ENCODE measurements at places on chromosomes 6 and 20.

- no peak for DNase-seq
Measured at GRCh38 chr6:120935908-120936307, 398.4 kb downstream of the TBC1D32 start.

GRCh38 chr6:40584741-40585140 lies 2.4 kb downstream of the LRFN2 start:
- DNase-seq = no peak

- DNase-seq = no peak
Measured at GRCh38 chr6:31877651-31878161, 1.1 kb downstream of the SLC44A4 start.

DNA sequence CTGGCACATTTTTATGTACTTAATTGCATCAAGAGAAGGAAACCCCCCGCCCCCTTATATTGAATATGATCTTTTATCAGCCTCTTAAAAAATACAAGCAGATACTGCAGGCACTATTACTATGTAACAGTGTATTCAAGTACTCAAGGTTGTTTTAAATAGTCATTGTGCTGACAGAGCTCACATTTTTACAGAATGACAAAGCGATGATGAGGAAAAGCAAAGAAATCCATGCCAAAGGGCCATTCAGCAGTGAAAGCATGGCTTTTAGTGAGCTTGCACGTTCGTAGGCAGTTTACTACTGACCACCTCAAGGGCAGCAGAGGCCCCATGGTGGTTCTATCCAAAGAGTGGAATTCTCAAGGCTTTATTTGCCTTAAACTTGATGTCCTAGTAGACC lies 146.8 kb downstream of the RPS12 start:
- no peak for DNase-seq

DNA sequence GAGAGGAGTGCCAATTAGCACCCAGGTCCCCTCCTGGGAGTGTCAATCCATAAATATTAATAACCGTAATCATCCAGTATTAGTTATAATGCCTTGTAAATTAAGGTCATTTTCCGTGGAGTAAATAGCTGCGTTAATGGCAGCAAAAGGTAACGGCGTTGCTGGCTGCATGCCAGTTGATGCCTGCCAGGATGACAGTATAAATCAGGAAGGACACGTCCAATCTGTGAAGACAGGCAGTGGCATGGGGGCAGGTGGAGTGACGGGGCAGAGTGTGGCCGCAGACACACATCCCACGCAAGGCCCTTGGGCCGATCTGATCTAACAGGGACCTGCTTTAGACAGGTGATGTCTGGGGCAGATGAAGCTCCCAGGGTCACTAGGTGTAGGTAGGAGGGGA lies 49.1 kb downstream of the KCNB1 start:
- no peak for DNase-seq

DNA sequence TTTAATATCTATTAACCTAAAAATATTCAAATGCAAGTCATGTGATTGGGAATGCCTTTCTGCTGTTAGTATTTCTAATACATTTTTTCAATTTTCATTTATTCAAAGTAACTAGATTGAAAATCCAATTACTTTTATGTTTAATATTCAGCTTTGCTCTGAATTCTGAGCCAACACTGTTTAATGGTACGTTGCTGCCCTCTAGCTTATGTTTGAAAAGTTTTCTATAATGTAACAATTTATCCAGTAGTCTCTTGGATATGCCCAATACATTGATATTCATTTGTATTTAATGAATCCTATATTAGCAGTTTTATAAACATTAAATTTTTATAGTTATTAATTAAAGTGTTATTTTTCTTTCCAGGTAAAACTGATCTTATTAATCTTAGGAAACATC lies 47.4 kb downstream of the LGSN start:
- no peak for DNase-seq

GRCh38 chr6:81413306-81413705 lies 339.2 kb downstream of the TENT5A start:
- no peak for DNase-seq

GRCh38 chr20:23121751-23122320 lies 35.7 kb upstream of the CD93 start:
- DNase-seq = no peak

GRCh38 chr6:9634776-9635175 lies 780.1 kb downstream of the TFAP2A start:
- DNase-seq = no peak

DNA sequence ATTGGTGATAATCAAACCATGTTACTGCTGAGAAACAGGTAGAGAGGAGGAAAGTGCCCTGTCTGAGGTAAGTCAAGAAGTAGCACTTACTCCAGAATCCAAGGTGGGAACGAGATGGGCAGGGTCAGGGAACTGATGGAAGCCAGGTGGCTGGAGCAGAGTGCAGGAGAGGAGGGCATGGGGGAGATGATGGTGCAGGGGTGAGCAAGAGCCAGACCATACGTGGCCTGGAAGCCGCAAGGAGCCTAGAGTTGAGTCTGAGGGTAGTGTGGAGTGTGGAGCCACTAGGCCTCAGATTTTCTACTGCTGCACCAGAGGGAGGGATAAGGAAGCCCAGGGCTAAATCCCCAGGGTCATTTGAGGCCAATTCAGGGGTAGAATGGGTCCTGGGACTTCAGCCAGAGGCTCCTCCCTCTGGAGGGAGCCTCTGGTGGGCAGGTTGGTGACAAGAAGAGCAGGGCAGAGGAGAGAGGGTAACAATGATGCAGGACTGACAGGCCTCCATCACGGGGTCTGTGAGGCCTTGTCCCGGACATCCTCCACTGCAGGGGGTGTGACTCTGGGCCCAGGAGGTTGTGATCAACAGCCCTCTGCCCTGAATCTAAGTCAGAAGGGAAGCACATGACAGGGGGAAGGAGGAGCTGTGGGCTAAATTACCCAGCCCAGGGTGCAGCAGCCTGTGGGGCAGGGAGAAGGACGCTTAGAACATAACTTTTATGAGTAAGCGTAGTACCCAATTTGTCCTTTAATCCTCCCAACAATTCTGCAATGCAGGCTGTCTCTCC lies 28.7 kb downstream of the COX4I2 start:
- no peak for DNase-seq

GRCh38 chr6:139334806-139335446 lies 39.5 kb downstream of the CITED2 start:
- DNase-seq = no peak

All from activated CD4-positive, alpha-beta T cell treated with anti-CD3 and anti-CD28 coated beads, Interleukin-2, amount 50 U/mL, for 48 hours (primary cell).